ENCODE measurements at places on chromosomes 2 and 18.
A peak's percentile ranks its signal among the peaks of the same experiment; 100 is the strongest.

GRCh38 chr2:177484180-177484795 lies 91.7 kb downstream of the AGPS start:
- no peak for DNase-seq

DNA sequence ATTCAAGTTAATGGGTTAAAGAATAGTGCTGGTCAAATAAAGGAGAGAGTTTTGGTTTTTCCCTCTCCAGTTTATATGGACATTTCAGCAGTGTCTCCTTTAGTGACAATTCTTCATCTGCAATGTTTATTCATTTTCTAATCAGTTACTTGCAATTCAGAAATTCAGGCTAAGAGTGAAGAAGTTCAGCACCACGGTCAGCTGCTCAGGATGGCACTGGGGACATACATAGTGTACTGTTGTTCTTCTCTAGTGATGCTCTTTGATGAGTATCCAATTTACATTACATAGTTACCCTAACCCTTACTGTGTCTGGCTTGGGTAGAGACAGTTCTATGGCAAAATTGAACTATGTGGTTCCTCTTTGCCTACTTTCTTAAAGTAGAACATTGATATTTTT lies 412.7 kb downstream of the CNTNAP5 start:
- no peak for DNase-seq

GRCh38 chr2:144162652-144163051 lies 357.3 kb downstream of the ZEB2 start:
- peak; percentile 2 for DNase-seq

DNA sequence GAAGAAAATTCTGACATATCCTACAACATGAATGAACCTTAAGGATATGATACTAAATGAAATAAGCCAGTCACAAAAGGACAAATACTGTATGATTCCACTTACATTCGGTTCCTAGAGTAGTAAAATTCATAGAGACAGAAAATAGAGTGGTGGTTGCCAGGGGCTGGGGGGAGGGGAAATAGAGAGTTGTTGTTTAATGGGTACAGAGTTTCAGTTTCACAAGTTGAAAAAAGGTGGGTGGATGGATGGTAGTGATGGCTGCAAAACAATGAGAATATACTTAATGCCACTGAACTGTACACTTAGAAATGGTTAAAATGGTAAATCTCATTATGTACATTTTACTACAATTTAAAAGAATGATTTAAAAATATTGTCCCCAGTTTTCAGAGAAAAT lies 53.3 kb upstream of the NFU1 start:
- DNase-seq, result no peak

DNA sequence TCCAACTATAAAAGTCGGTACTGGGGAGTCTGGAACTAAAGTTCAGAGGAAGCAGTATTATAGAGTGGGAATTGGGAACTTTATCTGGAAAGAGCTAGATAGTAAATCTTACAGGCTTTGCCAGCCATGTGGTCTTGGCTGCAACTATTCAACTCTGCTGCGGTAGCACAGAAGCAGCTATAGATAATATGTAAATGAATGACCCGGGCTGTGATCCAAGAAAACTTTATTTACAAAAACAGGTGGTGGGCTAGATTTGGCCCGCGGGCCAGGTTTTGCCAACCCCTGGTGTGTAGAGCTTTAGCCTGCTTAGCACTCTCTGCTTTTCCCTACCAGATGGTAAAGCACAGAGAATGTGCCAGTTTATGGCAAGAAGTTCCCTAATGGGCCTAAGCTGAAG lies 70.8 kb downstream of the TNP1 start:
- DNase-seq, result peak; percentile 43

GRCh38 chr2:106143495-106144215 lies 50.4 kb downstream of the UXS1 start:
- no peak for DNase-seq

GRCh38 chr18:79864006-79864725 lies 66.4 kb downstream of the KCNG2 start:
- DNase-seq, result no peak

GRCh38 chr2:142954493-142954892 lies 77.0 kb downstream of the KYNU start:
- DNase-seq, result no peak

- DNase-seq, result no peak
Measured at GRCh38 chr2:60158262-60158661, 395.2 kb downstream of the BCL11A start.

- no peak for DNase-seq
Measured at GRCh38 chr2:42826231-42826630, 33.8 kb upstream of the HAAO start.

GRCh38 chr2:81739966-81740365 lies 1435.4 kb upstream of the LRRTM1 start:
- DNase-seq, result no peak

DNA sequence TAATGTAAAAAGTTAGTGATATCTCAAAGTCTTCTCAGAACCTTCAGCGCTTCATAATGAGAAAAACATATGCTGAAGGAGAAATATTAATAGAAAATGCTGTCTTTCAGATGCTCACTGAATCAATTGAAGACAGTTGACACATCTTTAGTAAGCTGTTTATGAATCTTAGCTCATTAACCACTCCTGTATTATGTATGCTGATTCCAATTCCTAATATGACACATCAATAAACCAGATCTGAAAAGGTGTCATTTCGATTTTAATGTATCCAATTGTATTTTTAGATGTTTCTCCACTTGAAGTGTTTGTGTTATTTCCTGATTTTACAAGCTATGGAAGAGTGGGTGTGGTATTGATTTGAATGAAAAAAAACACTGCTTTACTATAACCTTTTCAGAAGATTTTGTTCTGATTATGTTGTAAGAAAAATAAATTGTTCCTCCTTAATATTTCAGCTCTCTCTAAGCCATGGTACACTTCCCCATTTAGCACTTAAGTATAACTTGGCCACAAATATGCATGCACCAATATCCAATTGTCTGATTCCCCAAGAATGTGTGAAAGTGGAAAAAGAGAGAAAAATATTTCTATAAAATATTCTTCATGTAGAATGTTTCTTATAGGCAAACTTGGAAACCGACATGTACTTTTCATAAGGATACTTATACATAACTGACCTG lies 569.8 kb downstream of the ARHGAP15 start:
- DNase-seq, result no peak

DNA sequence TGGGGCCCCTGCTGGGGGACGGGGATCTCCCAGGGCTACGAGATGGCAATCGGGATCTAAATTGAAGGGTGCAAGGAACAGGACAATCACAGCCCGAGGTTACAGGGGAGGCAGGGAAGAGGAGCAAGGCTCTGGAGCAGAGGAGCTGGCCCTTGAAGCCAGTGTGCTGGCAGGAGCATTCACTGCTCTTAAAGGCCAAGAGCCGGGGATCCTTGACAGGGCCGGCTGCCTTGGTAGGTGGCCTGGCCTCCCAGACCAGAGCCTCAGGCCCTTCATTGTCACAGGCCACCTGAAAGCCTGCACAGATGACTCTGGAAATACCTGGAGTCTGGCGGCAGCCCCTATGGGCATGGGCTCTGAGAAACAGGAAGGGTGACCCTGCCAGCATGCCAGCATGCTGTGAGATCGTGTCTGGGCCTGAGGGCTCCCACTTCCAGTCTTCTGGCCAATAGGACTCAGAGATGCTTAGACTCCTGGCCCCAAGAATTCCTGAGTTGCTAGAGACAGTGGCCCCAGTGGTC lies 38.7 kb downstream of the PDIA6 start:
- DNase-seq, result no peak

DNA sequence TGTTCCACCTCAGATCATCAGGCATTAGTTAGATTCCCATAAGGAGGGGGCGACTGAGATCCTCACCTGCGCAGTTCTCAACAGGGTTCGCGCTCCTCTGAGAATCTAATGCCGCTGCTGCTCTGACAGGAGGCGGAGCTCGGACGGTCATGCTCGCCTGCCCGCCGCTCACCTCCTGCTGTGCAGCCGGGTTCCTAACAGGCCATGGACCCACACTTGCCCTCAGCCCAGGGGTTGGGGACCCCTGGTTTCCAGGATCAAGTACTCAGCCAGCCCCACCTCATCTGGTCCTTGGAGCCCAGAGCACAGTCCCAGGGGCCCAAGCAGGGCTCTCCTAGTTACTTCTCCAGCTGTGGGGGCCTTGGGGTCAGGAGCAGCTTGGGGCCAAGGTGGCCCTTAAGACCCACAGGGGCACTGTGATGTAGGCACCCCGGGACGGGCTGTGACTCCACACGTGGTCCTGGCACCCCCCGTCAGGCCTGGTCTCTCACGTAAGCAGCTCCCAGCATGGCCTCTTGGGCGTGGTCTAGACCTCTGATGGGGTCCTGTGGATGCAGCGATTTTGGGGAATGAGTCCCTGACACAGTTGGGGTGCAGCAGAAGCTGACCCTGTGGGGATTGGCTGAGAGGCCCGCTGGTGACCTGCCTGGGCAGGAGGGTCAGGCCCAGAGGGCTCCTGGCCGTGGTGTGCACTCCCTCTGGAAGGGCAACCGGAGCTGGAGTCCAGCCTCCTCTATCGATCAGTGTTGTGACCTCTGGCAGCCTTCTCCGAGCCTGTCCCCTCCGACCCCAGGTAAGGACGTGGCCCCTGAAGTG lies 28.3 kb upstream of the OTOS start:
- no peak for DNase-seq

- DNase-seq, result no peak
Measured at GRCh38 chr2:16130906-16131400, 190.6 kb downstream of the MYCN start.

GRCh38 chr2:227890495-227891079 lies 19.2 kb downstream of the DAW1 start:
- peak; percentile 44 for DNase-seq

GRCh38 chr2:120820263-120820952 lies 84.7 kb downstream of the GLI2 start:
- no peak for DNase-seq

DNA sequence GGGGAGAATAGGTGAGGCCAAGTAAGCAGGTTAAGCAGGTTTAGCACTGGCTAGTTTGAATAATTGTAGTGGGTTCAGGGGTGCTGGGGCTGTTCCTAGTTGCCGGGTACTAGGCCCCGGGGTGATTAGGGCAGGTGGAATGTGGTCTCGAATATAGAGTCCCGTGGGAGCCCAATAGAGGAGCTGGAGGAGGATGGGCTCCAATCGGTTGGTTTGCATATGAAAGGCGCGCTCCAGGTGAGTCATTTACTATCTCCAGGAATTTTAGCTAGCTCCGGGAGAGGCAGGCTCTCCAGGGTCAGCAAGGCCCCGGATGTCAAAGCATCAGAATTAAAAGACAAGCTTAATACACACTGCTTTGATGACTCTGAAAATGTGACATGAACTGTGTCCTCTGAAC lies 304.0 kb downstream of the ZNF521 start:
- no peak for DNase-seq

GRCh38 chr2:11092701-11093335 lies 62.4 kb upstream of the SLC66A3 start:
- no peak for DNase-seq

GRCh38 chr2:46872902-46873603 lies 42.6 kb downstream of the MCFD2 start:
- no peak for DNase-seq

DNA sequence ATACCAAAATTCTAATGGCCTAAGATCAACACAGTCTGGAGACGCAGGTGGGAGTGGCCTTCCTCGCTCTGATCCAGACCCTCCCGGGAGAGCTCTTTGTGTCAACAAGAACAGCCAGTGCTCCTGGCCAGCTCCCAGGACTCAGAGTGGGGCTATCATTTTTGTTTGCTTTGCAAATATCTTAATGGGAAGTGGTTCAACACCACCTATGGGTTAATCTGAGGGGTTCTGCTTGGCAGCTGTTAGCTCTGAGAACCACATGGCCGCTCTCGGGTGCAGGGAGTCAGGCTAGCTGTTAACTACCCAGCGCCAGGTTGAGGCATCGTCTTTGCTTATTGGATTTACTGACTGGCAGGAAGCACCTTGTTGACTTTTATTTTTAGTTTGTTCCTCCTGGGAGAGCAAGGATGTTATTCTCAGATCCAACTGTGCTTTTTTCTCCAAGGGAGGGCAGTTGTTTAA lies 184.8 kb upstream of the SP5 start:
- DNase-seq, result peak; percentile 98

DNA sequence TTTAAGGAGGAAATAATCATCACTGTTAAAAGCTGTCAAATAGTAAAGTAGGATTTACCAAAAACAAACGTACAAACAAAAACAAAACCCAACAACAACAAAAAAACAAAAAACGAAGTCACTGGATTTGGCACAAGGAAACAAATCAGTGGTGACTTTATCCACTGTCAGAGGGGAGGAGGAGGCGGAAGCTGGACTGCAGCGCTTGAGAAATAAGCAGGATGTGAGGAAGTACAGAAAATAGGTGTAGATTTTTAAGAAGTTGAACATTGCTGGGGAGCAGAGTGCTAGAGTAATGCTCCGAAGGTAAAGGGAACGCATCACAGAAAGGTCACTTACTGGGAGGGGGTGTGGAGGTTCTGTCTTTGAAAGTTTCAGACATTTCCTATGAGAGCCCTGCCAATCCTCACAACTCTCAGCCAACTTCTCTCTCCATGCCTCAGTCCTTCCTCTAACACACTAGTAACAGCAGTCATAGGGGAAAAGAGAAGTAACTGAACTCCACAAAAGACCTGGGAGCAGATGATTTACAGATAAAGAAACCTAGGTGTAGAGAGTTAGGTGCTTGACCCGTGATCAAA lies 220.2 kb upstream of the SMAD7 start:
- no peak for DNase-seq

DNA sequence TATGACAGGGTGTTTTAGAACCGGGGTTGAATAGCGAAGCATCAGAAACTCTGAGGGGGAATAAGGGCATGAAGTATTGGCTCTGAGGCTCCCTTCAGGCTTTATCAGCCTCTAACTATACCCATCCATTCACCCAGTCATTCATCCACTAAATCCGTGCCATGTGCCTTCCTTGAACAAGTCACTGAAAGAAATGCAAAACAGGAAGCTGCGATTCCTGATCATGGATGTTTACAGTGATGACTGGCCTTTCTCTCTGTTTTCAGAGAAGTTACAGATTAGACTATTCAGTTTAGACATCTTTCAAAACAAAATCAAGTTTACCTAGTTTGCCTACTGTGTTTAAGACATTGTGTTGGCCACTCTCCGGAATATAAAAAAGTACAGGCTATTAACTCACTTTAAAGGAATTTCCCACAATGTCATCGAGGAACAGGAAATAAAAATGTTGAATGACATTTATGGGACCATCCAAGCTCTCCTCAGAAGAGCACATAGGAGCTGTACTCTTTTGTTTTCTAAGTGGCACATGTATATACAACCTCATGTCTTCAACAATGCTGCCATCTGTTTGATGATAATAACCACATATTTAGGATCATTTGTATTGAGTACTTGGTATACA lies 43.8 kb upstream of the SLC14A1 start:
- DNase-seq, result no peak

DNA sequence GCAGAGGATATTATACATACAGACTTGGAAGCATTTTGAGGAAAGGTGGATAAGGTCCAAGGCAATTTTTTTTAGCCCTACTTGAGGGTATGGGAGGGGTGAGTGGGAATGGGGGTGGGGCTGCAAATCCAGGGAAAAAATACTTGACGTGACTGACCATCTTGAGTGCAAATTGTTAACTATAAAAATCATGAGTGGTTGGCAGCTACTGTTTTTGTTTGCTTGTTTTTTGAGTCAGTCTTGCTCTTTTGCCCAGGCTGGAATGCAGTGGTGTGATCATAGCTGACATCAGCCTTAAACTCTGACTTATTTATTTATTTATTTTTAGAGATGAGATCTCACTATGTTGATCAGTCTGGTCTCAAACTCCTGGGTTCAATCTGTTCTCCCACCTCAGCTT lies 458.8 kb downstream of the PIK3C3 start:
- DNase-seq, result no peak

Data from NCI-H1092 treated with DMSO at 0.1 percent for 48 hours (cell line).